H9 (cell line): ENCODE measurements at places on chromosomes 1 and 21. TPM values are rescaled to one million over a fixed set of nuclear protein-coding genes. Genes with fewer than 3 reads are reported as not detected.

TMEM39B gene
- total RNA-seq: 25.0 and 27.4 TPM in 2 replicates

- no peak for DNase-seq
These were observed 98.9 kb upstream of the KCNK1 start for GRCh38 chr1:233514946-233515391.

- no peak for DNase-seq
These were observed 85.2 kb downstream of the ARHGEF10L start for GRCh38 chr1:17624611-17625233.

DNA sequence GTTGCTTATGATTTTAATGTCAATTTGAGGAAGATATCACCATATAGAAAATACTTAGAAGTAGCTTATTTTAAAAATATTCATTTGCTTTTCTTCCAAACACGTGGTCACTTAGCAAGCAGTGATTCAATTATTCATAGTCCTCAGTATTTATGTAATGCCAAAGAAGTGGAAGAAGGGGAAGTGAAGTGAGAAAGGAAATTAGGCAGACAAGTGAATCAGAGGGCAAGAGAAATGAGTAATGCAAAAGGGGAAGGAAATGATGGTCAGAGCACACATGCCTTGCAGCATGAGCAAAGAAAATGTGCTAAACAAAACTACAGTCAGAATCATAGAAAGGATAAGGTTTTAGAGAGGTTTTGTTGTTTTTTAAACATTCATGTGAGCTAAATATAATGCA is 31.8 kb downstream of the SDCCAG8 start:
- no peak for DNase-seq

DNA sequence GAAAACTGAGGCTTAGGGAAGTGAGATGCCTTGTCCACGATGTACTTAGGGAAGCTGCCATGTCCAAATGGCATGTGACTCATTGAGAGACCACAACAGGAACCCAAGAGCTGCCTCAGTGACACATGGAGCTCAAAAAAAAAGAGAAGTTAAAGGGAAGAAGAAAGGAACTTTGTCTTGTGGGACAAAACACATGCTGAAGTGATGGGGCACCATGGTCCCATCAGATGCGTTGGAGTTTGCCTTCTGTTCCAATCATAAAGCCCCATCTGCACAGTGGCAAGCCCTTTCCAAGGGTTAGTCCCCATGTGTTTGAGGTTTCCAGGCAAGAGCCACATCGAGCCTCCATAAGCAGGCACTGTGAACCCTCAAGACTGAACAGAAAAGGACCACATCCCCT is 8.0 kb downstream of the MED8 start:
- DNase-seq: no peak

GRCh38 chr1:4685523-4685865 is 31.1 kb downstream of the AJAP1 start:
- no peak for DNase-seq

GRCh38 chr1:31573261-31573660 is 3.1 kb upstream of the TINAGL1 start:
- DNase-seq: no peak

DNA sequence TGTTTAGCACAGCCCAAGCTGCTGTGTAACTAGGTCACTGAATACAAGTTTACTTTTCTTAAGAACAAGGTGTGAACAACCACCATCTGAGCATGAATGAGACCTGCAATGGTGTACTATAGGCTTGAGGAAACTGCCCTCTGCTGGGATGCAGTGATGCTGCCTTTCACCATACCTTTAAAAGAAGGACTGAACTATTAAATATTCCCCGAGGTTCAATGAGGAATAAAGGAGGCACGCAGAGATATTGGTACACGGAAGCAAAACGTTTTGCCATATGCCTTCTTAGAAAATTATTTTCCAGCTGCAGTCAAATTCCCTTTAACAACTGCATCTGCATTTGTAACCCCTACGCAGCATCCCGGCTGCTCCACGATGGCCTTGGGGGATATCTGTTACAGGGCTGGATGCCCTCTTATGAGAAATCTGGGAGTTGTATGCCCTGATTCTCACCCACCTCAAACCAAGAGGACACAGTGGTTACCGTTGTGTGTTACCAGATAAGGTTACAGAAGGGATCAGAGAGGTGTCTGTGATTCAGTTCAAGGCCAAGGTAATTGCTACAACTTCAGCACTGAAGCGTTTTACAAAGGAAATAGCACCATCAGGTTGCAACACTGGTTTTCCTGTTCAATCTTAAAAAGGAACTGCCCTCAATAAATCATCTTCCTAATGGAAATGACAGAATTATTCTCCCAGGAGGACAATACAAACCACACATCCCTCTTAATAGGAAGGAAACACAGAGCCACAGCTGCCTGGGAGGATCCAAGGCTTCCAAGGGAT is 470.5 kb downstream of the LTN1 start:
- peak; percentile 30 for DNase-seq
